Daoy (cell line): ENCODE measurements at places on chromosomes 2 and 18.
A peak's percentile ranks its signal among the peaks of the same experiment; 100 is the strongest.

GRCh38 chr2:55923091-55923981 lies at the start of gene EFEMP1:
TSS of gene EFEMP1 (minus strand) at chr2:55923782. CDS start at chr2:55922440, 1,342 bp downstream.
- DNase-seq = peak; percentile 83

GRCh38 chr2:157501026-157501425 lies 57.1 kb upstream of the CYTIP start:
- DNase-seq = no peak

- peak; percentile 91 for DNase-seq
Measured at GRCh38 chr2:12320991-12321641, 395.6 kb upstream of the TRIB2 start.

DNA sequence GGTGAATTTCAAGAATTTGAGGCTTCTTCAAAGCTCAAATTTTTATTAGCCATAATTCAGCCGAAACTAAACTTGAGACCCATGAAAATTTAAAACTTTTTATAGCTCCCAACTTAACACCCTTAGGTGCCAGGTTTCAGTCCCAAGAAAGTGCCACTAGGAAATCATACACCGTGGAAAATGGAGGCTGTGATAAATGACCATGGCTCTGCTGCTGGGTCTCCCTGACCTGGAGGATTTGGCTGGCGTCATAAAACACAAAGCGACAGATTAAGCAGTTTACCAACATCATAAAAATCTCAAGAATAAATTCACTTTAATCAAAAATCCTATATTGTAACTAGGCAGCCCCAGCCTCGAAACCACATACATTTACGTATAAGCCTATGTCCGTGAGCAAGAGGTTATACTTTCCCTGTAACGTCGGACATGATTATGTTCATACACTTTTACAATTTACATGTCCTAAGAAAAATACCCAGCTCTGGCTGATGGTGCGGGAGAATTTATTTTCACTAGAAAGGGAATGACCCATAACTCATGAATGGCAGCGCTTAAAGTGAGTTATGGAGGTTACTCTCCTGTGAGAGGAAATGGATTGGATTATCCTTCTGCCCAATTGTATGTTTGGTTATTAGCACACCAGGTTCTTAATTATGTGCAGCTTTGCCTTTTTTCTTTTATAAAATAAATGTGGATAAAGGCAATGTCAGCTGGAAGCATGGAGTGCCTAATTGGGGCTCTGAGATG lies 329.4 kb downstream of the AGPS start:
- no peak for DNase-seq

- DNase-seq = no peak
Measured at GRCh38 chr2:71639735-71640134, 186.4 kb downstream of the DYSF start.

DNA sequence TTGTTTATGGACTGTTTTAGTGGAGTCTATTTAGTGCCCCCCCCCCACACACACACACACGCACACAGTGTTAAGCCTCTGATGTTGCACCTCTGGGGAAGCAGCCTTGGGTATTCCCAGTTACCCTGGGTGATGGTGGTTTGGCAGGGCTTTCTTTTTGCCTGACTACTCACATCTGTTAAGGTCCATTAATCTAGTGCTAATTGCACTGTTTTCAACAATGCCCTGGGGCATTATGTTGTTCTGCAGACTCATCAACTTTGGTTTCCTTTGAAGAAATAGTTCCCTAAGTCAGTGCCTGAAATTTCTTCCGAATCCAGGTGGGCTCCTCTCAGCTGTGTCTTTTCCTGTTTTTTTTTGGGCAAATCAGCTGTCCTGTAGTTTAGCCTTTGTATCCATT lies 34.7 kb downstream of the SPOPL start:
- DNase-seq = peak; percentile 42

GRCh38 chr2:157259386-157259785 lies 1.9 kb downstream of the GALNT5 start:
- no peak for DNase-seq

DNA sequence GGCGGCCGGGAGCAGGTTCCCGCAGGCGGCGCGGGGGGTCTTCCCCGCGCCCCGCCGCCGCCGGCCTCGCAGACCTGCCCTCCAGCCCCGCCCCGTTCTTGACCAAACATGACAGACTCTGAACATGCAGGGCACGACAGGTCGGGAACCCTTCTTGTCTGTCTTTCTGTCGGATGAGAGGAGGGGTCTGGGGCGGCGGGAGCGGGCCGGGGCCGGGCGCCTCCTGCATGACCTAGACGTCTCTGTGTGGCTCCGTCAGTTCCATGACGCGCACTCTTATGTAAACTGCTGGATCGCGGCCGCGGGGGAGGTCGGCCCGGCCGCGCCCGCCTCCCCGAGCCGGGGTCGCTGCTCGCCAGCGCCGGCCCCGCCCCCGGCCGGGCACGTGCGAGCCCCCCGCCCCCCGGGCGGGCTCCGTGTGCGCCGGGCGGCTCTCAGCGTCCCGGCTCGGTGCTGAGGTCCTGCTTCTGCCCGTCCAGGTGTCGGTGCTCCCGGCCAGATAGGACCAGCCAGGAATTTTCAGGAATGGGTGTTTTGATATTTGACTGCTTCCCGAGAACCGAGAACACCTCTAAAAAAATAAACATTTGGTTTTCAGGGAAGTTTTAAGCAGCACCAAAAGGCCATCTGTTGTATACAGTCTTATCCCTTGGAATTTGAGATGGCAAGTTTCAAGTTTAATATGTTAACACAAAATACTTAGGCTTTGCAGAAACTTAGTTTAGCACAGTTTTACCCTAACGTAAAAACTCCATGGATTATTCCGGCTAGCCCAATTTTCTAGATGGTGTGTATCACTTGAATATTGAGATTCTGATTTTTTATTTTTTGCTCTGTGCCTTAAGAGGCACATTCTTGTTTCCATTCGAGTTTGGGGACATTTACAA lies 733 bp downstream of the ZC3H6 start:
- DNase-seq = peak; percentile 88

- no peak for DNase-seq
Measured at GRCh38 chr2:95669441-95669991, 77.7 kb downstream of the TRIM43 start.

- DNase-seq = peak; percentile 89
Measured at GRCh38 chr2:223465793-223466192, 136.4 kb downstream of the SCG2 start.

- DNase-seq = no peak
Measured at GRCh38 chr2:56108806-56109205, 75.0 kb upstream of the CCDC85A start.

DNA sequence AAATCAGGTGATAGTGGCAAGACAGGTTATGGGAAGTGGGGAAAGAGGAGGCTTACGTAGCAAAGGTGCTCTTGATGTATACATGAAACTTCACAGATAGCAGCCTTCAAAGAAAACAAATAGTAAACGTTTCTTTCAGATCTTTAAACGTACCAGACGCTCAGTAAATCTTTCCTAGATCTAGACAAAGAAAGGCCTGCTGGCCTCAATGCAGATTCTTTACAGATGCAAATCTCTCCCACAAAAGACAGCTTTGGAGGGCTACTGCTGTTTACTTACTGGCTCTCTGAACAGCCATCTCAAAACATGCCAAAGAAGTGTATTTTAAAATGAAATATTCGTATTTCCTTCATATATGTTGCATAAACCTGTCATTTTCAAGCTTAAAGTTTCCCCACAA lies 1279.9 kb upstream of the NRXN1 start:
- DNase-seq = no peak
